ENCODE measurements at places on chromosomes 3 and 15. TPM values are rescaled to one million over a fixed set of nuclear protein-coding genes. Genes with fewer than 3 reads are reported as not detected.

TMEM40 gene
- 0.50 TPM for total RNA-seq

TTLL13 gene
- total RNA-seq, result 0.28 TPM

CD80 gene
- 0.20 TPM for total RNA-seq

SUSD5 gene
- 3.6 TPM for total RNA-seq

POPDC2 gene
- total RNA-seq, result 4.6 TPM

KCNH8 gene
- 4.1 TPM for total RNA-seq

SCN11A gene
- 44.3 TPM for total RNA-seq

LEKR1 gene
- total RNA-seq, result 1.8 TPM
